Erythroblast (primary cell): ENCODE measurements at places on chromosomes 13 and 19.

DNA sequence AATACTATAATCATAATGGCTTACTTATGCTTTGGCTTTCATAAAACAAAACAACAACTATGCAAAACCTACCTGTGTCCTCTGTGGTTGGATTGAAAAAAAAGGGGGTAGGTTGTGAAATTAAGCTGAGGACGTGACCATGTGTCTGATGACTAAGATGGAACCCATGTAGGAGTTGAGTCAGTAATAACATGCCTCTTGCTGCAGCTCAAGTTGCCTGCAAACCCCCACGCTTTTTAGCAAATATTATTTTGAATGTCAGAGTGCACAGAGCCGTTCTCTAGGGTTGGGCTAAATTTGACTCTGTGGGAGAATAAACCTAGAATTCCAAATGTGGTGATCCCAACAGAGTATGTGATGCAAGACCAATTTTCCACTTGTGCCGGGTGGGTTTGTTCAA lies 209.3 kb downstream of the KCNRG start:
- DNase-seq = no peak

DNA sequence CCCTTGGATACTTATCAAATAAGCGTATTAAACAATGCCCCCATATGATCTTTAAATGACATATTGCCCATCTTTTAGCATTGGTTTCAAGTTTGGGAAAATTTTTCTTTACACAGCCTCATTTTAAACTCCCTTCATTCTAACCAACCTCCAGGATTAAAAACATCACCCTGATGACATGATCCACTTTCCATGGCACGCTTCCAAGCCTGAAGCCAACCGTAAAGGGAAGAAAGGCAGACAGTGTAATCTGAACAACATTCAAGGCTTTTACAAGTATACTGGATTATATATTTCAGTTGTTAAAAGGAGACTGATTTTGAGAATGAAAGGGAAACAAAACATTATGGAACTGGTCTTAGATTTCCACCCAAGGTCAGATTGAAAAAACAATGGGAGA lies 1721.9 kb downstream of the OLFM4 start:
- no peak for DNase-seq

GRCh38 chr13:40139896-40140520 lies 484.5 kb downstream of the COG6 start:
- no peak for DNase-seq

DNA sequence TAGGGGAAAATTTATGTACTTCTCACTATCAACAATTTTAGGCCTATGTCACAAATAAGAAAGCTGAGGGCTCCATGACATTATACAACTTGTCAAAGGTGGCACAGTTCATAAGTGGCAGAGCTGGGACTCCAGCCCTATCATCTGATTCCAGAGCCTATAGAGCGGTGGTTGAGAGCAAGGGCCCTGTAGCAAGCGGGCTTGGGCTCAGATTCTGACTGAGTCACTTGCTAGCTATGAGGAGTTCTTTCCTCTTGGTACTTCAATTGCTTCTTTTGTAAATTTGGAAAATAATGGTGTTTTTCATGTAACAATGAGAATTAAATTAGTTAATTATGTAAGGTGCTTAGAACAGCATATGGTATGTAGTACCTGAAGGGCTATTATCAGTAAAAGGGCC lies 28.7 kb upstream of the FAM216B start:
- DNase-seq = no peak

- DNase-seq = no peak
Measured at GRCh38 chr13:99948907-99949678, 22.5 kb downstream of the ZIC5 start.

GRCh38 chr13:108120856-108121255 lies 94.5 kb downstream of the LIG4 start:
- no peak for DNase-seq

DNA sequence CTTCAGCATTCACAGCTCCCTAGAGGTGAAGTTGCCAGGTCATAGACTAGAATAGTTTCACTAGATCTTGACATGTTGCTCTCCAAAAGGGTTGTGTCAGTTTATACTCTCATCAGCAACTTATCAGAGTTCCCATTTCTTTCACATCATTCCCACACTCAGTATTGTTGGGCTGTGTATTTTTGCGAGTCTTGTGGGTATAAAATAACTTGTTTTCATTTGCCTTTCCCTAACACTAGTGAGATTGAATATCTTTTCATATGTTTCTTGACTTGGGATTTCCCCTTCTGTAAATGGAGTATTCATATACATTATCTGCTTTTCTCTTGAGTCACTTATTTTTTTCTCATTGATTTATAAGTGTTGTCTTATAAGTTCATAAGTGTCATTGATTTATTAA lies 55.2 kb upstream of the GPR183 start:
- DNase-seq = no peak

- DNase-seq = no peak
Measured at GRCh38 chr13:54536112-54536511, 1507.5 kb downstream of the OLFM4 start.

DNA sequence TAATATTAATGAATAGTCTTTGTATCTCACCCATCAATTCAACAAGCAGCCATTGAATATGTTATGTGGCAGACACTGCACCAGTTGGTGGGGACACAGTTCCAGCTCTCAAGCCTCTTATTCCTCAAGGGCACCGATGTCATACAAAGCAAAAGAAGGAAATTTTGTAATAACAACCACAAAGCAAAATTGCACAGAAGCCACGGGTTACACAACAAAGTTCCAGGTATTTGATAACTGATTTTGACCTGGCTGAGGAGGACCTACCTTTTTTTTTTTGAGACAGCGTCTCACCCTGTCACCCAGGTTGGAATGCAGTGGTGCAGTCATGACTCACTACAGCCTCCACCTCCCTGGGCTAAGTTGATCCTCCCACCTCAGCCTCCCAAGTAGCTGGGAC lies 266.7 kb downstream of the FOXO1 start:
- DNase-seq = no peak

DNA sequence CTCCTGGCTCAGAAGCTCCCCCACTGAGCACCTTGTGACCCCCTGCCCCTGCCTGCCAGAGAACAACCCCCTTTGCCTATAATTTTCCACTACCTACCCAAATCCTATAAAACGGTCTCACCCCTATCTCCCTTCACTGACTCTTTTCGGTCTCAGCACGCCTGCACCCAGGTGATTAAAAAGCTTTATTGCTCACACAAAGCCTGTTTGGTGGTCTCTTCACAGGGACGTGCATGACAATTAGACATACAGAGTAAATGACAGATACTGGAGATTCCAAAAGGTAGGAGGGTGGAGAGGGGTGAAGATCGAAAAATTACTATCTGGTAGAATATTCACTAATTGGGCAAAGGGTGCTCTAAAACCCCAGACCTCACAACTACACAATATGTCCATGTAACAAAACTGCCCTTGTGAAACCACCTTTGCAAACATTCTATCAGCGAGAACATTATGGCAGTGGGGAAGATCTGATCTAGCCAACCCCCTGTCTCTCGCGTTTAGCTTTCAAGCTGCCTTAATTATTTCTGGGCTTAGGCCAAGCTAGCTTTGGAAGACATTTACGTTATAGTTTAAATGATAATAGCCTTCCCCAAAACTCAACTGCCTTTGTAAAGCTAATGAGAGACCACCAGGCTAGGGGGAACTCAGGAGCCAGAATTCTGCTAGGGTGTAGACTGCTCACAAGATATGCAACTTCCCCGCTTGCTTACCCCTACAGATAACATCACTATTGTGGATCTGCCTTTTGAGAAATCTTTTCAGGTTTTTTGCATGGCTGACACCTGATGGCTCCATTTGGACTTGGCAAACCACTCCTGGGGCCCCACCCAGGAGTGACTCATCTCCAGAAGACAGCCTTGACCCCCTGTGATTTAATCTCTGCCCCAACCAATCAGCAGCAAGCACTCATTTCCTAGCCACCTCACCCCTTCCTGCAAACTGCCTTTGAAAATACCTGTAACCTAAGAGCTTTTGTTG lies 1534.0 kb upstream of the SPRY2 start:
- no peak for DNase-seq

GRCh38 chr13:41648314-41648935 lies 191.1 kb downstream of the RGCC start:
- no peak for DNase-seq

- DNase-seq = no peak
Measured at GRCh38 chr19:33654840-33655508, 33.2 kb downstream of the CHST8 start.

GRCh38 chr19:49438261-49438660 lies 3.1 kb downstream of the SLC17A7 start:
- no peak for DNase-seq

DNA sequence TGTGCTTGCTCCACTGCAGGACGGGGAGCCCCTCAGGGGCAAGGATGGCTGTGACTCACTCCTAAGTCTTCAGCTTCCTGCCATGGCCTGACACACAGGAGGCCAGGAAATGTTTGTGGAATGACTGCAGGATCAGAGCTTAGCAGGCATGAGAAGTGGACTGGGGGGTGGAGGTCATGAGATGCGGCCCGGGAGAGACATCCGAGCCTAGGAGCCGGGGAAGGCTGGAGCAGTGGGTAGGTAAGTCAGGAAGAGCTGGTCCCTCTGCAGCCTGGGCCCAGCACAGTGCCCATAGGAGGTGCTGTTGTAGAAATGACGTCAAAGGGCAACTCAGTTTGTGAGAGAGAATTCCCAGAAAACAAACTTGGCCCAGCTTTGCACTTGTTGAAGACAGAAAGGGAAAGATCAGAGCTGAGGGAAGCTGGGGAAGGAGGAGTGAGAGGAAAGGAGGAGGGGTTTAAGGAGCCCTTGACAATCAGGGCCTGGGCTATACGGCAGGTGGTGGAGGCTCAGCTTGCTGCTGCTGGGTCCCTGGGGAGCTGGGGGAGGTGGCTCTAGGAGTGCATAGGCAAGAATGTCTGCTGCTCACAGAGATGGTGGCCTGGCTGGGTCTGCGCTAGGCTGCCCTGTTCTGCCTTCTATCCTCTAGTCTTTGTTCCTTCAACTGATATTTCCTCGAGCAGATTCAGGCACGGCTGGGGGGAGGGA lies 18.5 kb downstream of the POU2F2 start:
- DNase-seq = no peak

DNA sequence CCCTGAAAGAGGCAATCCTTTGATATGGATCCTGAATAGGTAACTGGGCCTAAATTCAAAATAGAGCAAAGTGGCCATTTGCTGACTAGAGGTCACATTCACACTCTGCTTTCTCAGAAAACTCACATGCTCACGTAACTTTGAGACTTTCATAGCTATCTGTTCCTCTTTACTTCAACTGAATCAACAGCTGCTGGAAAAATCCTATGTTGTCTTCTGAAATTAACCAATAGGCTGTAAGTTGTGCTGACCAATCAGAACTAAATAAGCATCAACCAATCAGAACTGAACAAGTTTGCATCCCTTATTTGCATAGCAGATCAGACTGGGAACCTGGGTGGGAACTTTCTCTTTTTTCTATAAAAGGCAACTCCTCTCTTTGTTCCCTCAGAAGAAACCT lies 24.0 kb upstream of the TBC1D4 start:
- no peak for DNase-seq
